Ascending aorta (tissue), 2 donors: ENCODE measurements at places on chromosomes 12 and 14. TPM values are rescaled to one million over a fixed set of nuclear protein-coding genes. Genes with fewer than 3 reads are reported as not detected.

- peak; percentile 72 for DNase-seq
- H3K36me3 ChIP-seq: peaks cover 4% of the 10 kb centered on the region
- H3K4me1 ChIP-seq: peaks cover 8% of the 10 kb centered on the region
- H3K27ac ChIP-seq: peak overlapping the region; percentile 86
Measured at GRCh38 chr12:2998789-2999264, 39.6 kb downstream of the TEAD4 start.

GRCh38 chr12:31843398-31844095 lies 114.7 kb upstream of the AMN1 start:
- no peak for DNase-seq
- H3K4me3 ChIP-seq: no peak overlapping the region
- no peaks in the 10 kb centered on the region for H3K36me3 ChIP-seq
- H3K27ac ChIP-seq: no peak overlapping the region
- no peaks in the 10 kb centered on the region for H3K27me3 ChIP-seq

DNA sequence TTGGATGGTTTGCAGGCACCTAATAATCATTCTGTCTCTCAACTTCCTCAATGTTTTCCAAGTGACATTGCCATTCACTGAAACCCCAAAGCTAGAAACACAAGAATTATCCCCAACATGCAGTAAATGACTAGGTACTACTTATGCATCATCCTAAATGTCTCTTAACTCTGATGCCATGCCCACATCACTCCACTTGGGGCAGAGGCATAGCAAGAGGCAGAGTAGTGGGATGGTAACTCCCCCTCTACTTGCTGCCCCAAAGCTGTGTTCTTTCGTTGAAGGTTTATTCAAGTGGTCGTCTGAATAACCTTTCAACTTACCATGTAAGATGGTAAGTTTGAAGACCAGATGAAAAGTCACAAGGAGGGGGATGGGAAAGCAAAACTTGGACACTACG lies 77.9 kb upstream of the SOX5 start:
- no peaks in the 10 kb centered on the region for H3K27me3 ChIP-seq
- no peak overlapping the region for H3K27ac ChIP-seq
- DNase-seq: no peak
- H3K4me3 ChIP-seq: no peak overlapping the region

- H3K36me3 ChIP-seq: no peaks in the 10 kb centered on the region
- no peak overlapping the region for H3K27ac ChIP-seq
- no peak overlapping the region for H3K4me3 ChIP-seq
- no peaks in the 10 kb centered on the region for H3K4me1 ChIP-seq
- no peak for DNase-seq
Measured at GRCh38 chr12:105451211-105451610, 120.7 kb downstream of the C12orf75 start.

- H3K27ac ChIP-seq: no peak overlapping the region
- H3K27me3 ChIP-seq: no peaks in the 10 kb centered on the region
- no peaks in the 10 kb centered on the region for H3K4me1 ChIP-seq
- H3K4me3 ChIP-seq: no peak overlapping the region
Measured at GRCh38 chr12:118912697-118913270, 68.6 kb upstream of the SRRM4 start.

GRCh38 chr12:40986001-40986400 lies 202.1 kb upstream of the PDZRN4 start:
- H3K27me3 ChIP-seq: no peaks in the 10 kb centered on the region
- no peak for DNase-seq
- no peaks in the 10 kb centered on the region for H3K4me1 ChIP-seq
- H3K4me3 ChIP-seq: no peak overlapping the region
- H3K27ac ChIP-seq: no peak overlapping the region

GRCh38 chr12:27220988-27221345 lies 23.1 kb upstream of the STK38L start:
- H3K4me3 ChIP-seq: no peak overlapping the region
- H3K27ac ChIP-seq: no peak overlapping the region
- no peak for DNase-seq
- H3K4me1 ChIP-seq: peaks cover 3% of the 10 kb centered on the region
- H3K36me3 ChIP-seq: no peaks in the 10 kb centered on the region
- no peaks in the 10 kb centered on the region for H3K27me3 ChIP-seq

DNA sequence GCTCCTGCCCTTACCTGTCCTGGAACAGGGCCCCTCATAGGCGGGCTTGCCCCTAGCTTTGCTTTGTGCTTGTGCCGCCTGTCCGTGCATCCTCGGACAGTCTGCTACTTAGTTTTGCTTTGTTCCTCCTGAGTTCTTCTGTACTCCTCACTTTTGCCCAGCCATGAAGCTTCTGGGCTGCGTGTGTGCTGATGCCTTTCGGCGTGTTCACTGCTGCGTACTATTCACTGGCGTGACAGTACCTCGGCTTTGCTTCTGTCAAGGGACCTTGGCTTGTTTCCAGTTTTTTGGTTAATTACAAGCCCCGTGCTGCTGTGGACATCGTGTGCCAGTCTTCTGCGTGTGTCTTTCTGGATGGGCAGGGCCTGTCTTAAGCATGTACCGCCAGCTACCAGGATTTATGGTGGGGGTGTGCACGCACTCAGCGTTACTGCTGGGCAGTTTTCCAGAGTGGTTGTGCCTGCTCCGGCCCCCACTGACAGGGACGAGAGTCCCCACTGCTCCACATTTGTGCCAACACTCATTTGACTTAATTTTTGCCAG lies 2.5 kb downstream of the PACS2 start:
- no peaks in the 10 kb centered on the region for H3K36me3 ChIP-seq
- peaks cover 15% of the 10 kb centered on the region for H3K4me1 ChIP-seq
- H3K4me3 ChIP-seq: no peak overlapping the region
- DNase-seq: no peak

DNA sequence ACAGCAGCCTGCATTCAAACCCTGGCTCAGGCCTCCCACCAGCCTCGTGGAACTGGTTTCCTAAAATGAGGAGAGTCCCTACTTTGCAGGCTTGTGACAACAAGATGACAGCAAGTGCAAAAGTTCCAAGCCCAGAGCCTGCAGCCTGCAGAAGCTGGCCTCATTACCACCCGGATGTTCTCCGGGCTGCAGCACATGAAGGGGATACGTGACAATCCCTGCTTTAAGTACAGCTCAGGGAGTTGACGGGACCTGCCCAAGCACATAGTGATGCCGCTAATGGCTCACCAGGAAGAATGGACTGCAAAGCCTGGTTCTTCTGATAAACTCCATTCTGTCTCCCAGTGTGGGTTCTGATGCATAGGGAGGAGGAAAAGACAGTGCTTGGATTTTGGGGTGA lies 15.0 kb downstream of the SSH1 start:
- H3K4me3 ChIP-seq: no peak overlapping the region
- no peak for DNase-seq
- H3K36me3 ChIP-seq: peaks cover 16% of the 10 kb centered on the region
- H3K27me3 ChIP-seq: no peaks in the 10 kb centered on the region

DNA sequence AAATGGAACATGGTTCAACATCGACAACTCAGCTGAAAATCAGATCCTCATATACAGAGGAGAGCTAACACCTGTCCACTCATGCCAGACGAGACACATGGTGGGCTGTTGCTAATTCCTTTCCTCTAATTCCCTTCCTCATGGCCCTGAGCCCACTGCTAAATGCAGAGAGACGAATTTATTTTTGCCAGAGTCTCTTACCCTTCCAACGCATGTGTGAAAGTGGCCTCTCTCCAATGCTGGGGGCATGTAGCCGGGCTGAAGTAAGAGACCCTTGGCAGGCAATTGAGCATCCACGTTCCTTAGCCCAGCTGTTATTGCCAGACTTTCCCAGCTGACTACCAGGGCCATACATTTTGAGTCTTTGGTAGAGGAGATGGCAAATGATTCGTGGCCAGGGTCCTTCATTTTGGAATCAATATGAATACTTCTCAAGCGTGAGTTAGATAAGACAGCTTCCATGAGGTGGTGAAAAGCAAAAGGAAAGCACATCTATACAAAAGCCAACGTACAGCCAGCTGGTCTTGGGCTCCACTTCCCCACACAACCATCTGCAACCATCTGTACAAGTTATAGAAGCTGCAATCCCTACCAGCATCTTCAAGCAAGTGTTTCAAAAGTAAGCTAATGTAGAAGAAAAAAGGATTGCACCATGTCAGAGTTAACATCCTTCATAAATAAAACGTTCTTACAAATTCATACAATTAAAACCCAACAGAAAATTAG lies 28.6 kb downstream of the CORO1C start:
- H3K36me3 ChIP-seq: peaks cover 23% of the 10 kb centered on the region
- no peak for DNase-seq
- peaks cover 4% of the 10 kb centered on the region for H3K4me1 ChIP-seq
- no peaks in the 10 kb centered on the region for H3K27me3 ChIP-seq
- peak overlapping the region; percentile 41 for H3K4me3 ChIP-seq
- H3K27ac ChIP-seq: peak overlapping the region; percentile 83

Gene GDF11
- total RNA-seq: 1.6 TPM

Gene SOCS2
- 95.8 TPM for total RNA-seq

Gene KRT79
- not detected for total RNA-seq

Gene OTOGL
- total RNA-seq: not detected

Gene AKAP3
- total RNA-seq: 2.8 TPM

Gene FOXM1
- total RNA-seq: not detected

Gene DLGAP5
- not detected for total RNA-seq

Gene KRT75
- total RNA-seq: not detected

Gene DIP2B
- 8.5 TPM for total RNA-seq
